Natural killer cell (primary cell): ENCODE measurements at places on chromosomes 3 and 15. TPM values are rescaled to one million over a fixed set of nuclear protein-coding genes. Genes with fewer than 3 reads are reported as not detected.

- H3K27ac ChIP-seq: peak overlapping the region; percentile 48
- H3K4me1 ChIP-seq: peaks cover 4% of the 10 kb centered on the region
- peak overlapping the region; percentile 48 for H3K4me3 ChIP-seq
- DNase-seq: peak; percentile 22
- H3K36me3 ChIP-seq: no peaks in the 10 kb centered on the region
Measured at GRCh38 chr15:58410353-58410752, 21.4 kb upstream of the LIPC start.

- H3K4me3 ChIP-seq: peak overlapping the region; percentile 75
- H3K4me1 ChIP-seq: peaks cover 14% of the 10 kb centered on the region
- H3K27ac ChIP-seq: peak overlapping the region; percentile 82
Measured at GRCh38 chr3:138593488-138594149, 441 bp downstream of the CEP70 start.

DNA sequence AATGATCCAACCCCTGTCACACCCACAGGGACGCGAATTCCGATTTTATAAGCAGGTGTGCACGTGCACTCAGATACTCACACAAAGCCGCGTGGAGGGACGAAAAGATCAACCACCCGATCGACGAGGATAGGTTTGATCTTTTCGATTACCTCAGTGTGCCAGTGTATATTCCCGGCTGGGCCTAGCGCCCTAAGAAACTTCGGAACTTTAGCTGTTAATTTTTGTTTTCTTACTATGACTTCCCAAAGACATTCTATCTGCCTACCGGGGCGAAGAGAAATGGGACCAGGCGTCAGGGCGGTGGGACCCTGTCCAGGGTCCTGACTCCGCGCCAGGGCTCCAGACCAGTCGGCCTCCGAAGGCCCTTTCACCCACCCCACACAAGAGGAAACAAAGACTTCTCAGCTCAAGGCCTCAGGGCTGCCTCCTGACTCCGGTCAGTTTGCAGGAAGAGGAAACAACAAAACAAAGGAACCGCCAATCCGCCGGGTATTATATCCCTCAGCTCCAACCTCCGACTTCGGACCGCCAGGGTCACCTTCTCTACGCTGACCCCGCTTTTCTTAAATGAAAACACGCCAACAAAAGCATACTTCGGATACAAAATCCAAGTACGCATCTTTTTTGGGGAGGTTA lies 6.8 kb downstream of the ONECUT1 start:
- no peak overlapping the region for H3K4me3 ChIP-seq
- peaks cover 11% of the 10 kb centered on the region for H3K4me1 ChIP-seq
- no peak for DNase-seq
- no peaks in the 10 kb centered on the region for H3K36me3 ChIP-seq

PTPN9 gene
- 33.0 TPM for total RNA-seq

DZIP1L gene
- total RNA-seq: not detected
